ENCODE measurements at places on chromosomes 11 and 22. TPM values are rescaled to one million over a fixed set of nuclear protein-coding genes. Genes with fewer than 3 reads are reported as not detected.

GRCh38 chr11:116869610-116870009 lies 32.2 kb upstream of the APOA1 start:
- ATAC-seq, result no peak

DNA sequence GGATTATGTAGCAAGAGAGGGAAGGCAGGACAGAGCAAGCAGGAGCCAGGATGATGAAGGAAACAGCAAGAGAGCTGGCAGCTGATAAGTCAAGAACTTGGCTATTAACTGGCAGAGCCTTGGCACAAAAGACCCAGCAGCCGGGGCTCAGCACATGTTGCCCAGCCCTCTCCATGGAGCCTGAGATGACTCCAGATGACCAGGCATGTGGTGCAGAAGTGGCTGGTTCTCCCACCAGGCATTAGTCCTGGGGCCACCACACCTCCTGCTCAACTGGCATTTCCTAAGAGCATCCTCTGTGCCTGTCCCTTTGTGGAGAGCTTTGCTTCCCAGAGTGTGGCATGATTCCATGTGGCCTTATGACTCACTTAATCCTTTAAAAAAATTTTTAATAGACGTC lies 522.6 kb downstream of the MN1 start:
- no peak for ATAC-seq

DNA sequence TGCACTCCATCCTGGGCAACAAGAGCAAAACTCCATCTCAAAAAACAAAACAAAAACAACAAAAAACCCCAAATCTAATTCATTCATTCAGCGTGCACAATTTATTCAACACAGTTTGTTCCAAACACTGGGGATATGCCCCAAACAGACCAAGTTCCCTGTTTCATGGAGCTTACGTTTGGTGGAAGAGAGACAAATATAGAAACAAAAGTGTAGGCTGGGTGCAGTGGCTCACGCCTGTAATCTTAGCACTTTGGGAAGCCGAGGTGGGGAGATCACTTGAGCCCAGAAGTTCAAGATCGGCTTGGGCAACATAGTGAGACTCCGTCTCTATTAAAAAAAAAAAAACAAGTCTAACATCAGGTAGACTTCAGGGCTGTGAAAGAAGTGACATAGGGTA lies 52.4 kb downstream of the PTPRJ start:
- ATAC-seq, result no peak

- no peak for ATAC-seq
These were observed 46.0 kb upstream of the KLHL35 start for GRCh38 chr11:75478783-75479596.

DNA sequence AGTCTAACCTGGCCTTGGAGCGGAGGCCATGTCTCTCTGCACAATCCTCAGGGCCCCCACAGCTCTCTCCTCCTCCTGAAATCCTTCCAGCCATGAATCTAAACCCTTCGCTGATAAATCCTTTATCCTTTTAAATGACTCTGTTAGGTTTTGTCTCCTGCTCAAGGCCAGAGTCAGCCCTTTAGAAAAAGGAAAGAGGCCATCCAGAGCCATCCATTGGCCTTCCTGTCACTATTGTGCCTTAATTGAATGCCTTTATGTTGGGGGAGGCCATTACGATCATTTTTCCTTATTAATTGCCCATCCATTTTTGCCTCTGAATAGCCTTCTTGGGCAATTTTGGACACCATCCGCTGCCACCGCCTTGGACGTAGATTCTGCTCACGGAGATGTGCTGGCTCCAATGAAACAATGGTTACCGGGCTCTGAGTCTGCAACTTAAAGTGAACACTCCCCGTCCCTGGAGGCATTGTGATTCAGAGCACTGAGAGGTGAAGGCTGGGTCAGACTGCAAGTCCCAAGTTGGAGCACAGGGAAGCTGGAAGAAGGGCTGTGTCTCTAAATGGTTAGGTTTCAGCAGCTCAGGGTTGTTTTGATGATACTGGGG lies 213.0 kb upstream of the E2F8 start:
- peak; percentile 77 for ATAC-seq

- ATAC-seq, result no peak
These were observed at the start of gene B3GAT1 for GRCh38 chr11:134412203-134413042. Gene B3GAT1 (minus strand): TSS chr11:134412242. CDS start chr11:134387659, 24,583 bp downstream.

DNA sequence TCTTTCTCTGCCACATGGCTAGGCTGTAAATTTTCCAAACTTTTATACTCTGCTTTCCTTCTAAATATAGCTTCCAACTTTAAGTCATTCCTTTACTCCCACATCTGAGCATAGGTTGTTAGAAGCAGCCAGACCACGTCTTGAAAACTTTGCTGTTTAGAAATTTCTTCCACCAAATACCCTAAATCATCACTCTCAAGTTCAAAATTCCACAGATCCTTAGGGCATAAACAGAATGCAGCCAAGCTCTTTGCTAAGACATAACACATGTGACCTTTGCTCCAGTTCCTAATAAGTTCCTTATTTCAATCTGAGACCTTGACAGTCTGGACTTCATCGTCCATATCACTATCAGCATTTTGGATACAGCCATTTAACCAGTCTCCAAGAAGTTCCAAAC lies 749.9 kb downstream of the METTL15 start:
- no peak for ATAC-seq

DNA sequence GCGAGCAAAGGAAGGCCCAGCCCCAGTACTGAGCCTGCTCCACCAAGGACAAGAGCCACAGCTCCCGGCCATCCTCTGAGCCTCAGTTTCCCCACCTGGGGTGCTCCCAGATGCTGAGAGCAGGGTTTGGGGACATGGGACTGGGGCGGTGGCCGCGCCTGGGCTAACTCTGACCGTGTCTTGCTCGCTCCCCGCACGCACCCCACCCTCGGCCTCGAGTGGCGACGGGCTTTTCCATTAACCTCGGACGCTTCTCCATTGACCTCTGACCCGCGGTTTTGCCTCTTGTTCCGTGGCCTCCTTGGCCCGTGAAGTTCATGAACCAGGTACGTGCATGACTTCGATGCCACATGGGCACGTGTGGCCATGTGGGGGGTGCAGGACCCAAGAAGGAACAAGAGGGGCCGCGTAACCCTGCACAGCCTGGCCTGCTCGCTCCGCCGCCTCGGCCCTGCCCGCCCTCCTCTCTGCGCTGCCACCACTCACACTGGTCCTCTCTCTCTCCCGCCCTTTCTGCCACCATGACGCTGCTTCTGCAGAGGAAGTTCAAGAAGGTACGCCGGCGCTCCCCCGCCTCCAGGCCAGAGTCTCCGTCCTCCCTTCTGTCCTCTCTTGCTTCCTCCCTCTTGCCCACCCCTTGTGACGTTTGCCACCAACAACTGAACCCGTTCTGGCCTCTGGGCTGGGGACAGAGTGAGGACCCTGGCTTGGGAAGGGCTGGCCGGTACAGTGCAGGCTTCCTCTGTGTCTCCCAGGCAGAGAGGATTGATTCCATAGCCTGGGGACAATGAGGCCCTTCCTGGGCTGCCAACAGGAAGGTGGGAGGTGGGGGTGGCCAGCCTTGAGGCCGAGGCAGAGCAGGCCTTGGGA lies 6.9 kb downstream of the TNNT3 start:
- no peak for ATAC-seq

DNA sequence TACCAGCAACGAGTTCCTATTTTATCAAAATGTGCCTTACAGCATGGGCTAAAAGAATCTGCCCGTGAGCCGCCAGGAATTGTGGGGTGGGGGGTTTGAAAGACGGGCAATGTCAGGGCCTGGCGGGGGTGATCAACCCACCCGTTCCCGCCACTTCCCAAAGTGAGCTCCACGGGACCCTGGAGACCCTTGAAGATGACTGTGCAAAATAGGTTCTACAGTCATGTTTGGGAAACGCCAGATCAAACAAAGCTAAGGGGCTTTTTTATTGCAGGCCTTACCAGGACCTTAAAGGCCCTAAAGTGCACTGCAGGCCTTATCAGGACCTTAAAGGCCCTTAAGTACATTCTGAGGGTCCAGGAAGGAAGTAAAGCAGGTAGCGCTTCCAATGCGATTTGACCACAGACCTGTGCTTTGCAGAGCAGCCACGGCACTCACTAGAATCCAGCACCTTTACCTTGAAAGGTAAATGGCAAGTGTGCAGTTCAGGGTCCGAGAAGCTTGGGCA lies 404.1 kb downstream of the SHANK2 start:
- ATAC-seq, result no peak

GRCh38 chr22:23357053-23357452 lies 176.7 kb downstream of the BCR start:
- no peak for ATAC-seq

GRCh38 chr11:126861796-126862459 lies 138.6 kb downstream of the KIRREL3 start:
- ATAC-seq, result no peak

- no peak for ATAC-seq
These were observed 114.4 kb downstream of the PTPRJ start for GRCh38 chr11:48094643-48095339.

DNA sequence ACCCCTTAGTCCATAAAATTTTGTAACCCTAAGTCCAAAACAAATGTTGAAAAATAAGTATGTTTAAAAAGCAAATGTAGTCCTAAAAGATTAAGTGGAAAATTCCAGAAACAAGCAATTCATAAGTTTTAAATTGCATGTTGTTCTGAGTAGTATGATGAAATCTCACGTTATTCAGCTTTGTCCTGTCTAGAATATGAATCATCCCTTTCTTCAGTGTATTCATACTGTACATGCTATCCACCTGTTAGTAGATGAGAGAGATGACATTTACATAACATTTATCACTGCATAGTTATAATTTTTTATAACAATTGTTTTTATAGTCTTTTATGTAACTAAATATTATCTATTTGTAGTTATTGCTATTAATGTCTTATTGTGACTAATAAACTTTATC lies 622.3 kb upstream of the CHORDC1 start:
- ATAC-seq, result no peak

DNA sequence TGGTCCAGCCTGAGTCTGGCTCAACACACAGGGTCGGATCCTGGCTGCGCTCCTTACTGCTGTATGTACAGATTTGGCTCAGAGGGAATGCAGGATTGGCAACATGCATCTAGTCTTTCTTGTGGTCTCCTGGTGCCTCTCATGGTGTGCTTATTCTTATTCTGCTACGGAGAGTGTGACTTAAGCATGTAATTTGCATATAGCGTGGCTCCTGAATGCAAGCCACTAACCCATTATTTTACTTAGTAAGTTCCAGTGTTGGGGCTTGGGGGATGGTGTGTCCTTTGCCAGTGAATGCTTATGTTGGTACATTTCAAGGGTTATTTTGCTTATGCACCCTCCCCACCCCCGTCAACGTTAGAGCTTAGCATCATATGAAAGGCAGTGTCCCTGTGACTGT lies 51.2 kb downstream of the PTPRJ start:
- ATAC-seq, result no peak

- no peak for ATAC-seq
These were observed 100.2 kb downstream of the TBC1D22A start for GRCh38 chr22:46862418-46863324.

DNA sequence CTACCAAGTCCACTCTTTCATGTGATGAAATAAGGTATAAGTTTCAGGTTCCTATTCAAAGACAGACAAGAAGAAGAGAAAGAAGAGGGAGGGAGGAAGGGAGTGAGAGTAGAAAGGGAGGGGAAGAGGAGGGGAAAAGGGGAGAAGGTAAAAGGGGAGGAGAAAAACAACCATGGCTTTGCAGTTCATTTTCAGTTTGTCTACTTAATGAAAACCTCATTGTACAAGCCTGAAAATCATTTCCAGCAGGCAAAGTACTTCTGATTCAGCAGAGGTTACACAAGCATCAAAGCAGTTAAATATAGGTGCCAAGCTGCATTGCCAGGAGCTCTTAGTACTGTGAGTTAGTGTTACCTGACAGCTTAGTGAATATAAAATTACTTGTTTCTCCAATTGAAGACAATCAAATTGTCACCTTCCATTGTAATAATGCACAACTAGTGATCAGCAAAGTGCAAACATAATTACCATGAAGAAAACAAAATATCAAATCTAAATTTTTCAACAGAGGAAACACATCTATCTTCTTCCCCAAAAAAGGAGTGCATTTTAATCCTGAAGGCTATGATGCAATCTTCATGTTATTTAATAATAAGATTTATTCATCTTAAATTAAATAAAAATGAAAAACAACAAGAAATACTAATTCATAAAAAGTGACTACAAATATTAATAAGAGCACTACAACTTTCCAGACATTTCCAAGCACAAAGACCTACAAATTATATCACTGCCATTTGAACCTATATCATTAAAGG lies 8.2 kb downstream of the SOX6 start:
- no peak for ATAC-seq

- ATAC-seq, result no peak
These were observed 29.2 kb downstream of the USP35 start for GRCh38 chr11:78217650-78218541.

DNA sequence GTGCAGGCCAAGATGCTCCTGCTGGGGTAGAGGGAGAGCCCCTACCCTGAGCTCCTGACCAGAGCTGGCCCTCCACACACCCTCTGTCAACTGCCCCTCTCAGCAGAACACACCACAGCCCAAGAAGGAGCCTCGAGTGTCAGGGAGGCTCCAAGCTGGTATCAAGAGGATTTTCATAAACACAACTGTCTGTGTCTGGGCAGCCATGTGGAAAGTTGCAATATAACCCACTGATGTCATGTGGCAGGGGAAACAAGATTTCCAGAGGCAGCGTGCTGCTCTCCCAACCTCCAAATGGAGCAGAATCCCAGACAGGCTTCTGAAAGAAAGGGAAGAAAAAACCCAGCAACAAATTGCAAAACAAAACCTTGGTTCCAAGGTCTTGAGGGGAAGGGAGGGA lies 569.9 kb downstream of the BUD13 start:
- ATAC-seq, result no peak

DNA sequence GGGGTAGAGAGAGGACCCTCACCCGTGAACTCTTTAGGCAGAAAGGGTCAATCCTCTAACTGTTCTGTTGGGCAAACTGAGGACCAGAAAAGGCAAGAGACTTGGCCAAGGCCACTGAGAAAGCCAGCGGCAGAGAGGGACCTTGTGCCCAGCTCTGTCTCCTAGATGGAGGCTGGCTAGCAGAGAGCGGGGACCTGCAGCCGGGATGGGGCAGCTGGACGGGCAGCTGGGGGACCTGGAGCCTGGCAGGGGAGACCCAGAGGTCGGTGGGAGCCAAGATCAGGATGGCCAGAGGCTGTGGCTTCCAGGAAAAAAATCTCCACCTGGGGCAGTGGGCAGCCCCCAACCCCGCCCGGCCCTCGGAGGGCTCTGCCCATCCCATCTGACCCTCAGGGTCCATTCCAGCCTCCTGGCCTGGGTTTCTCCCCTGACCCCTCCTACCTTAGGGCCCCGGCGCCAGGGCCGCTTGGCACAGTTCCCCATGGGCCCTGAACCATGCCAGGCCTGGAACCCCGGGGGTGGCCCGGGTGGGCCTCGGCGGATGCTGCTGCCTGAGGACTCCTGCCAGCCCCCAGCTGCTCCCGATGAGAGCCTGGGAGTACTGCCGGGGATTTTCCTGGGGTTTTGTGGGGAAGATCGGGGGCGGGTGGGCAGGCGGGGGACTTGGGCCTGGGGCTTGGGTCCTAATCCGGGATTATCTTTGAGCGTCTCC lies at the start of gene CABP2:
Gene CABP2, minus strand, starts transcription at position 603 of the 712 bp plus-strand sequence. Its CDS starts 120 bp downstream, at position 483.
- ATAC-seq, result no peak

GRCh38 chr11:133815636-133816035 lies 29.7 kb downstream of the SPATA19 start:
- ATAC-seq, result no peak

The OR10A2 gene
- 0.12 TPM for total RNA-seq

The OR56B1 gene
- total RNA-seq, result 0.13 TPM

The GLYATL2 gene
- 3.6 TPM for total RNA-seq

The KIF18A gene
- total RNA-seq, result 0.15 TPM

The OR2AG2 gene
- total RNA-seq, result not detected

The FXYD2 gene
- total RNA-seq, result 3.0 TPM

The BTBD18 gene
- not detected for total RNA-seq

The NRGN gene
- total RNA-seq, result 2.4 TPM

The OR2D2 gene
- total RNA-seq, result not detected

All from gastroesophageal sphincter (tissue), 4 donors.